ENCODE measurements at places on chromosomes 3 and 15. TPM values are rescaled to one million over a fixed set of nuclear protein-coding genes. Genes with fewer than 3 reads are reported as not detected.
A peak's percentile ranks its signal among the peaks of the same experiment; 100 is the strongest.

- no peaks in the 10 kb centered on the region for H3K4me1 ChIP-seq
- no peaks in the 10 kb centered on the region for H3K36me3 ChIP-seq
- H3K27ac ChIP-seq = no peak overlapping the region
- no peak for DNase-seq
These were observed 252.2 kb downstream of the GABRG3 start for GRCh38 chr15:27223179-27223578.

DNA sequence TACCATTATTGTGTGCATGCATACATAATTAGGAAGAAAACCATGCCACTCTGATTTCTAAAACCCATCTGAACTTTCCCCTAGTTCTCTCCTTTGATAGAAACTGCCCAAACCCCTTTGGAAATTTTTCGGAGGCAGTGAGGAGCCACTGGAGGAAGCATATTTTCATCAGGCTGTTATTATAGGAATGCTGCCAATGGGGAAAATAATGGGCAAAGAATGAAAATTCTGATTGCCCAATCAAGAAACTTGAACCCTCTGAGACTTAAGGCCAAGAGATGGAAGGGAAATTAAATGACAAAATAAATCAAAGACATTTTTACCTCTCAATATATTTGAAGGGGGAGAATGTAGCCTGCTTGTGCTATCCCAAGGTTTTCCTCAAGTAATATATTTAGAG is 376.0 kb upstream of the PDZRN3 start:
- no peaks in the 10 kb centered on the region for H3K36me3 ChIP-seq
- no peak overlapping the region for H3K4me3 ChIP-seq
- H3K4me1 ChIP-seq = no peaks in the 10 kb centered on the region
- DNase-seq = no peak
- no peaks in the 10 kb centered on the region for H3K27me3 ChIP-seq
- H3K27ac ChIP-seq = no peak overlapping the region

GRCh38 chr15:82647835-82648256 is 683 bp upstream of the CPEB1 start:
- peaks cover 43% of the 10 kb centered on the region for H3K27me3 ChIP-seq
- peaks cover 9% of the 10 kb centered on the region for H3K4me1 ChIP-seq
- no peak overlapping the region for H3K27ac ChIP-seq
- H3K36me3 ChIP-seq = no peaks in the 10 kb centered on the region
- peak; percentile 46 for DNase-seq
- H3K4me3 ChIP-seq = no peak overlapping the region

DNA sequence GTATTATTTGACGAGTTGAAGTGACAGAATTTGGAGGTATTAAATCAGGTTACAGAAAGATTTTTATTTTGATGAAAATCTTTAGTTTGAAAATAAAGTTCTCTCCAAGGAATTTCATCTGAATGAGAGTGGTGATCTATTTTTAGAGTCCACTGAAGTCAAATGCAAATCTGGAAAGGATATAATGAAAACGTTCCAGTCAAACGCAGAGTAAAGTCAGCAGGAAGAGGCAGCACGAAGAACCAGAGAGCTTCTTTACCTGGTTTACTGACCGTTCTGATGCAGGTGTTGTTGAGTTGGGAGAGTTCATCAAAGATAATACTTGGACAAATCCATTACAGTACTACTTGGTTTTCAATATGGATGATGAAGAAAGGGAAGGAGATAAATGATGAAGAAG is 8.7 kb downstream of the P2RY14 start:
- H3K4me1 ChIP-seq = peaks cover 22% of the 10 kb centered on the region
- H3K27me3 ChIP-seq = no peaks in the 10 kb centered on the region
- no peak overlapping the region for H3K27ac ChIP-seq
- H3K4me3 ChIP-seq = no peak overlapping the region

DNA sequence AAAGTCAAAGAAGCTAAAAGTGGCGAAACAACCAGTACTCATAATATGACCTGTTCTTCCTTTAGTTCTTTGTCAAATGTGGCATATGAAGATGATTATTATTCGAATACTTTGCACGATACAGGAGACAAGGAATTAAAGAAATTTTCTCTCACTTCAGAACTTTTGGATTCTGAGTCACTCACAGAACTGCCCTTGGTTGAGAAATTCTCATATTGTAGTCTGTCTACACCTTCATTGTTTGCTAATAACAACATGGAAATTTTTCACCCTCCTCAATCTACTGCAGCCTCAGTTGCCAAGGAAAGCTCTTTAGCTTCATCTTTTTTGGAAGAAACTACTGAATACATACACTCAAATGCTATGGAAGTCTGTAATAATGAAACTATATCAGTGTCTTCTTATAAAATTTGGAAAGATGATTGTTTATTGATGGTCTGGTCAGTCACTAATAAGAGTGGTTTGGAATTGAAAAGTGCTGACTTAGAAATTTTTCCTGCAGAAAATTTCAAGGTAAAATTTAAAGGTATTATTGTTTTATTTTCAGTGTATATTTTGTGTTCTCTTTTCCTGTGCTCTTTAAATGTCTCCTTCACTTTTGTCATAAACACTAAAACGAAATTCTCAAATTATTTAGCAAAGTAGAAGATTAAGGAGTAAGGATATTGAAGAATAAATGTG is 89.0 kb downstream of the AP4E1 start:
- H3K4me1 ChIP-seq = no peaks in the 10 kb centered on the region
- no peak for DNase-seq
- H3K27me3 ChIP-seq = no peaks in the 10 kb centered on the region
- peaks cover 37% of the 10 kb centered on the region for H3K36me3 ChIP-seq
- H3K27ac ChIP-seq = no peak overlapping the region

GRCh38 chr3:77605865-77606264 is 566.0 kb downstream of the ROBO2 start:
- DNase-seq = no peak
- no peaks in the 10 kb centered on the region for H3K36me3 ChIP-seq
- no peaks in the 10 kb centered on the region for H3K27me3 ChIP-seq
- no peak overlapping the region for H3K4me3 ChIP-seq
- no peaks in the 10 kb centered on the region for H3K4me1 ChIP-seq
- H3K27ac ChIP-seq = no peak overlapping the region

- H3K4me1 ChIP-seq = peaks cover 8% of the 10 kb centered on the region
- no peaks in the 10 kb centered on the region for H3K27me3 ChIP-seq
- H3K27ac ChIP-seq = no peak overlapping the region
- H3K36me3 ChIP-seq = no peaks in the 10 kb centered on the region
- no peak for DNase-seq
These were observed 31.5 kb downstream of the GASK1A start for GRCh38 chr3:43010638-43011037.

DNA sequence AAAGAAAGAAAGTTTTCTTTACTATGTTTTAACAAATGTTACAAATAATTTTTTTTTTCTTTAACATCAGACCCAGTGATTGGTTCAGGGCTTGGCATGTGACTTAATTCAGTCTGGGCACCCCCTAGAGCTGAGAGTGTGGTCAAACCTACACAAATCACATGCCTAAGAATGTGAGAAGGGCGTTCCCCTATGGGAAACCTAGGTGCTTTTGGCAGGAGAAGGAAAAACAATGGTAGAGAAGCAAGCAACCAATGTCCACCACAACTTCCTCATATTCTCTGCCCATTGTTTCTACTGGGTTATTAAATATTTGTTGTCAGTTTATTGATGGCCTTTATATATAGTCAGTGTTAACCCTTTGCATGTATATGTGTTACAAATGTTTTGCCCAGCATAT is 21.4 kb upstream of the PIAS1 start:
- DNase-seq = no peak
- H3K4me1 ChIP-seq = no peaks in the 10 kb centered on the region
- H3K27me3 ChIP-seq = peaks cover 37% of the 10 kb centered on the region
- H3K36me3 ChIP-seq = no peaks in the 10 kb centered on the region

DNA sequence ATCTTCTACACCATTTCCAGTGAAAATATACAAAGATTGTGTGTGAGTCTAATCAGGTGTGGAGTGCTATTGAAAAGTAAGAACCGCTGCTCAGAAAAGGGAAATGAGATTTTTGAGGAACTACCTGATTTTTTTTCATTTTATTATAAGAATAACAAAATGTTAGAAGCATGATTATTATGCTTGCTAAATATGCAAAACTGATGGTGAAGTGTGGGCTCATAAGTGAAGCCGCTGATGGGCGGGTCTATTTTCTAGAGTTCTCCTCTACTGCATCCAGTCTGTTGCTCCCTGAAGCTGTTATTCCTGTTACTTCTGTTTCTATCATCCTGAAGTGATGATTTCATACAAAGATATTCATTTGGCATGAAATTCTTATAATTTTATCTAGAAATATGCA is 612.0 kb downstream of the CADM2 start:
- no peaks in the 10 kb centered on the region for H3K4me1 ChIP-seq
- no peaks in the 10 kb centered on the region for H3K27me3 ChIP-seq
- H3K4me3 ChIP-seq = no peak overlapping the region
- DNase-seq = no peak
- no peaks in the 10 kb centered on the region for H3K36me3 ChIP-seq

DNA sequence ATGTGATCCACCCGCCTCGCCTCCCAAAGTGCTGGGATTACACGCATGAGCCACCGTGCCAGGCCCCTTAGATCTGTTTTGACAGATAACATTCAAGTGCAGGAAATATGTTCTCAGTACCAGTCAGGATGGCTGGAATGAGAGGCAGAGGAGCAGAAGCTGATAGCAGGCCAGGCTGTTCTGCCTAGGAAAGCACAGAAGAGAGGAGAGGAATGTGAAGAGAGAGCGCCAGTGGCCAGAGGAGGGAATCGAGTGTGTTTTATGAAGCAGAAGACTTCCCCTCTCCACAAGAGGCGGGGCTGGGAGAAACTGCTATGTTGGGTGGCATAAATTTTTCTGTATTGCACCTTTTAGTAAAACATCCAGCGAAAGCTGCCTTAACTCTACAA is 32.0 kb upstream of the RYK start:
- no peak overlapping the region for H3K27ac ChIP-seq
- H3K27me3 ChIP-seq = peaks cover 16% of the 10 kb centered on the region
- H3K36me3 ChIP-seq = no peaks in the 10 kb centered on the region
- H3K4me1 ChIP-seq = no peaks in the 10 kb centered on the region

DNA sequence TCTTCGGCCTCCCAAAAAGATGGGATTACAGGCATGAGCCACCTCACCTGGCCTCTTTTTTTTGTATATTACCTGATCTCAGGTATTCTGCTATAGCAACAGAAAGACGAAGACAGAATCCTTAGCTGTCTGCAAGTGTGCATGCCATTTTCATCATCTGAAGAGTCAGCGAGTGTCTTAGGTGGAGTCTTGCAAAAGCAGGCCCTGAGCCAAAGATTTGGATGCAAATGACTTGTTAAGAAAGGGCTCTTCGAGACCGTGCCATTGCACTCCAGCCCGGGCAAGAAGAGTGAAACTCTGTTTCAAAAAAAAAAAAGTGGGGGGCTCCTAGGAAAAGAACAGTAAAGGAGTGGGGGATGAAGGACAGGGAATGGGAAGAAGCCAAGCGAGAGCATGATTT is 10.2 kb upstream of the TRIM69 start:
- H3K27me3 ChIP-seq = no peaks in the 10 kb centered on the region
- peak overlapping the region; percentile 96 for H3K4me3 ChIP-seq
- peaks cover 63% of the 10 kb centered on the region for H3K4me1 ChIP-seq
- H3K27ac ChIP-seq = peak overlapping the region; percentile 100
- peak; percentile 44 for DNase-seq

DNA sequence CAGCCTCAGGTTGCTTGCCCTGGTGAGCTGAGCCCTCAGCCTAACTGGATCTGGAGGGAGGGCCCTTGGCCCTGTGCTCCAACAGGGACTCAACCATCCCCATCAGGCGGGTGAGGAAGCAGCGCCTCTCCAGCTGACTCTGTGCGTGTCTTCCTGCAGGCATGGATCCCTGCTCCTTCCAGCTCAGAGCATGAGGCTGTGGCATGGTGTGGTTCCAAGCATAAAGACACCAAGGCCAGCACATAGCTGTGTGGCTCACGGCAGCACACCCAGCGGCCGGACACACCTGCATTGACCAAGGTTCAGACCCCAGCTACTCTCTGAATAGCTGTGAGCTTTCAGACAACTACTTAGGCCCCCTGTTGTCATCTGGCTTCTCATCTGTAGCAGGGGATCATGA is 131.0 kb upstream of the PLXNA1 start:
- no peaks in the 10 kb centered on the region for H3K27me3 ChIP-seq
- no peaks in the 10 kb centered on the region for H3K4me1 ChIP-seq
- no peak overlapping the region for H3K4me3 ChIP-seq
- H3K36me3 ChIP-seq = peaks cover 1% of the 10 kb centered on the region

DNA sequence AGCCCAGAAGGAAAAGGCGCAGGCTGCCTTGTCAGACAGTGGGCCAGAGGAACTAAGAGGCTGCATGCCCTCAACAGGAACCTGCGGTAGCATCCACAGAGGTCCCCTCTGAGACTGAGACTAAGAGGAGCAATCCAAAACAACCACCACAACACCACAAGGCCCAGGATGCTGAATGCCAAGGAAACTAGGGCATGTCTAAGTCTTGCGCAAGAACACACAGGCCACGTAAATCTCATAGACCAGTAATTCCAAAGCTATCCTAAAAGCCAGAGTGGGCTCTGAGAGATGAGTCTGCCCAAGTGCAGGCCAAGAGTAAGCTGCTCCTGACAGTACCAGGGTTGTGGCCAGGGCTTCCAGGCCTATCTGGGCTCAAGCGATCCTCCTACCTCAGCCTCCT is 12.9 kb downstream of the MON1A start:
- H3K27ac ChIP-seq = no peak overlapping the region
- no peaks in the 10 kb centered on the region for H3K27me3 ChIP-seq
- no peaks in the 10 kb centered on the region for H3K4me1 ChIP-seq
- H3K4me3 ChIP-seq = no peak overlapping the region
- H3K36me3 ChIP-seq = peaks cover 1% of the 10 kb centered on the region
- DNase-seq = no peak

GRCh38 chr3:45048244-45048643 is 22.1 kb downstream of the CLEC3B start:
- no peak overlapping the region for H3K27ac ChIP-seq
- H3K27me3 ChIP-seq = peaks cover 13% of the 10 kb centered on the region
- no peak for DNase-seq
- H3K4me3 ChIP-seq = no peak overlapping the region

DNA sequence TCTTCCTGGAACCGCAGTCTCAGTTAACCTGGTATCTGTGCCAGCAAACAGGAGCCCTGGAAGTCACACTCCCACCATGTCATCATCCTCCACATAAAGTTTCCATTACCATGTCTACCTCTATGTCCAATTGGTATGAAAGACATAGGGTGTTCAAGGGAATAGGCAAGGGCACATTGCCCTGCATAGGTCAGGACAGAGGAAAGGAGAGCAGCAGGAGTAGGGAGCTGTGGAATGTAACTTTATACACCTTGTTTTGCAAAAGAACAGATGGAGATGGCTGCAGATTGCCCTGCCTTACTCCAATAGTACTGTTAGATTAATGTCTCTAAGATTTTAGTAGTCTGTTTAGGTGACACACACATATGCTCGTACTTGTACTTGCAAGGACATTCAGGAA is 1056.4 kb downstream of the NTRK3 start:
- H3K4me3 ChIP-seq = no peak overlapping the region
- no peaks in the 10 kb centered on the region for H3K27me3 ChIP-seq
- H3K4me1 ChIP-seq = no peaks in the 10 kb centered on the region
- no peaks in the 10 kb centered on the region for H3K36me3 ChIP-seq
- no peak overlapping the region for H3K27ac ChIP-seq

The FBN1 gene
- total RNA-seq = 0.52 TPM

The CSTA gene
- not detected for total RNA-seq

The P3H2 gene
- not detected for total RNA-seq

The STOML1 gene
- total RNA-seq = 10.1 TPM

The C3orf20 gene
- 0.12 TPM for total RNA-seq

The CADM2 gene
- not detected for total RNA-seq
